Amniotic stem cell (primary cell): ENCODE measurements at places on chromosomes 13 and 19.

DNA sequence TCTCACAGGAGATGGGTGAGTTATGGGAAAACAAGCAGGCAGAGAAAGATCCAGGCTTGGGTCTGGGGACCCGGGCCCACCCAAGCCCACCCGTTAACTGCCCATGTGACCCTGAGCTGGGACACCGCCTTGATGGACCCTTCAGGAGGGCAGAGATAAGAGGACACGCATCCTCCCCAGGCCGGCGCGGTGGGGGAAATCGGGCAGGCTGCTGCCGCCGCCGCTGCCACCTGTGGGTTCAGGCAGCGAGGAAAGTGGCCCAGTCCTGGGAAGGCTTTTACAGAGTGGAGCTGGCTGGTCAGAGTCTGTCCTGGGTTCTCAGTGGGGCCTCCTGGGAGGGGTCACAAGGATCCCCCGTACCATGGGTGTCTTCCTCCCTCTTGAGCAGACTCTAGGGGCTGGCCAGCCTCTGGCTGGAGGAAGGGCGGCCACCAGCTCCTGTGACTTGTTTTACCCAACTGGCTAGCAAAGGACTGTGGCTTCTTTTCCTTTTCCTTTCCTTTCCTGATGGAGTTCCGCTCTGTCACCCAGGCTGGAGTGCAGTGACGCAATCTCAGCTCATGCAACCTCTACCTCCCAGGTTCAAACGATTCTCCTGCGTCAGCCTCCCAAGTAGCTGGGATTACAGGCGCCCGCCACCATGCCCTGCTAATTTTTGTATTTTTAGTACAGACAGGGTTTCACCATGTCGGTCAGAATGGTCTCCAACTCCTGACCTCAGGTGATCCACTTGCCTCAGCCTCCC, 155.4 kb downstream of the KDM4B start:
- DNase-seq: no peak

- DNase-seq: no peak
Observed at GRCh38 chr13:26423629-26424028, 133.9 kb upstream of the WASF3 start.

GRCh38 chr19:3243819-3244700, 19.6 kb downstream of the CELF5 start:
- no peak for DNase-seq

GRCh38 chr13:39712626-39713025, 57.2 kb downstream of the COG6 start:
- DNase-seq: no peak

- no peak for DNase-seq
Observed at GRCh38 chr13:97003071-97003470, 8.8 kb upstream of the OXGR1 start.

GRCh38 chr13:91184244-91184926, 163.1 kb upstream of the MIR17HG start:
- no peak for DNase-seq

- no peak for DNase-seq
Observed at GRCh38 chr13:102779436-102780159, 6.0 kb upstream of the TEX30 start.

GRCh38 chr19:49106648-49107135, 7.5 kb upstream of the LIN7B start:
- DNase-seq: no peak

DNA sequence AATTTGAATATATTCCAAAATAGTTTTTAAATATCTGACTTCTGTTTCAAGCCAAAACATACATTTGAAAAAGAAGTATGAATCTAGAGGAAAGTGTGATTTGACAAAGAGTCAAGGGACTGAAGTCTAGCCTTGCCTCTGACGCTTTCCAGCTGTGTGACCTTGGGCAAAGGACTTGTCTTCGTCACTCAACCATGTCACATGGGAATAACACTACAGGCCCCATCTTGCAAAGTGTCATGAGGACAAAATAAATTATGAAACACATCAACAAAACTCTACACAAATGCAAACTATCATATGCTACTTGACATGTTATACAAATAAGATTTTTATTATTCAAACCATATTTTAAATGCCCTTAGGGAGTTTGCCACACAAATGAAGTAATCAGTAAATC, 73.0 kb downstream of the CYSLTR2 start:
- no peak for DNase-seq

GRCh38 chr19:51546650-51547396, 15.4 kb upstream of the SIGLEC6 start:
- DNase-seq: no peak
